ENCODE measurements at places on chromosomes 2 and 18.

- peak; percentile 34 for DNase-seq
Measured at GRCh38 chr2:240626531-240627300, 1.4 kb downstream of the GPR35 start.

GRCh38 chr2:43292297-43292696 is 65.9 kb upstream of the ZFP36L2 start:
- no peak for DNase-seq

GRCh38 chr2:197324801-197325200 is 14.2 kb upstream of the ANKRD44 start:
- DNase-seq: no peak

DNA sequence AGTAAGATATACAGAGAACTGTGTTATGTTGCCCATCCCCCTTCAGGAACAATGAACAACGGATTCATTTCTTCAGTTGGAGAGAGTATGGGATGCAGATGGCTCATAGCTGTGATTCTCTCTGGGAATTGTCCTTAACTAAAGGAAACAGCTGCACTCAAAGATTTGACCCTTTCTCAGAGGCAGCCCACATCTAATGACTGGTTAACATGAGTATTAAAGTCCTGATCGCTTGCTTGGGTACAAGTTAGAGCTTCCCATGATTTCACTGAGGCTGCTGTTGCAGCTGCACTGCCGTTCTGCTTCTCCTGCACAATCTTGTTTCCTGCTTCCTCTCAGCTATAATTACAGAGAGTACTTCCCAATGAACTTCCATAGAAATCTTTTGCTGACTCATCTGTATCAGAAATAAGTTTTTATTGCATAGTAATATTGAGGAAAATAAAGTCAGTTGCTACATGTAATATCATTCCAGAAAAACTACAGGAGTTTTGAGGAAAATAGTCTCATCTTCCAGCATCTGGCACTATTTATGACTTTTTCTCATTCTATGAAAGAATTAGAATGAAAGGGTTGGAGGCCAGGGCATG is 12.8 kb upstream of the SCN9A start:
- DNase-seq: no peak

- DNase-seq: no peak
Measured at GRCh38 chr2:28313220-28313784, 79.4 kb upstream of the FOSL2 start.

DNA sequence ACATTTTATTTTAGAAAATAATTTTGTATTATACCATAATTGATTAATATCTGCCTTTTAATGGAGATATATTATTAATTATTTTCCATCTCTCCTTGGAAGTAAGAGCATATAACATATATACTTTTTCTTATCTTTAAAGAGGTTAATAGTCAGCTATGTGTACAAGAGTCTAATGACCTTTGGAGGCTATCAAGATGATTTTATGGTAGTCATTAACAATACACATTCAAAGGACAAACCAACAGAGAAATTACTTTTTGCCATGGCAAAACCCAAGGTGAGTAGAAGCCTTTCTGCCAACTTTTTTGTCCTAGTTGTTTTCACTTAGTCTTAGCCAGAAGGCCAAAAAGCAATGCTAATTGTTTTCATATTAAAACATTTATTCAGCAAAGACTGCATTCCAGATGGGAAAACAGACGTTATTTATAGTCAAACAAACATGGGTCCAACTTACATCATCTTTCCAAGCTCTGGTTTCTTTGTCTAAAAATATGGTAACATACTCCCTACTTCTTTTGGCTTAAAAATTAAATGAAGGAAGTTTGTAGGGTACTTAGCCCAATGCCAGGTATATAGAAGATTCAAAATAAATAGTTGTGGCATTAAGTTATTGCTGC is 9.6 kb upstream of the DYNC2LI1 start:
- no peak for DNase-seq
